Stimulated activated CD8-positive, alpha-beta memory T cell treated with anti-CD3 and anti-CD28 coated beads, Interleukin-7, amount 100 ng/mL, for 1 hour (primary cell): ENCODE measurements at places on chromosomes 2 and 18.

DNA sequence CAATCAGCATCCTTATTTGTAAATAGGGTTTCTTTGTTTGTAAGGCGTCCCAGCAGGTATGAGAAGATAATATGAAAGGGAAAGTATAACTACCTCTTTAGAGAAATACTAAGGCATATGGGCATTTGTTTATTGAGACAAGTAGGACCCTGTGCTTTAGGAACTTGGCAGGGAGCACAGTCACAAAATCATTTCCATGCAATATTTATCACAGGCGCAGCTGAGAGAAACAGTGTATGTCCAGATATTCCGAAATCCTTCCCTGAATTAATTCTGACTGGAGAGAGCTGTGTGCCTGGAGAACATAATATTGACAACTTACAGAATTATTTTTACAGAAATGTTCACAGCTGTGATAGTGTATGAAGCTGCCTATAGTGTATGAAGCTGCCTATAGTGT is 416.7 kb downstream of the THSD7B start:
- DNase-seq = no peak

GRCh38 chr2:137776697-137777096 is 187.6 kb upstream of the HNMT start:
- DNase-seq = no peak

GRCh38 chr18:22946217-22946616 is 13.1 kb downstream of the RBBP8 start:
- DNase-seq = no peak

GRCh38 chr18:55227771-55228170 is 268.5 kb upstream of the CCDC68 start:
- no peak for DNase-seq

- no peak for DNase-seq
Observed at GRCh38 chr2:40325116-40325515, 126.8 kb downstream of the SLC8A1 start.

GRCh38 chr2:218400167-218400929 is 680 bp downstream of the CTDSP1 start:
- DNase-seq = no peak

DNA sequence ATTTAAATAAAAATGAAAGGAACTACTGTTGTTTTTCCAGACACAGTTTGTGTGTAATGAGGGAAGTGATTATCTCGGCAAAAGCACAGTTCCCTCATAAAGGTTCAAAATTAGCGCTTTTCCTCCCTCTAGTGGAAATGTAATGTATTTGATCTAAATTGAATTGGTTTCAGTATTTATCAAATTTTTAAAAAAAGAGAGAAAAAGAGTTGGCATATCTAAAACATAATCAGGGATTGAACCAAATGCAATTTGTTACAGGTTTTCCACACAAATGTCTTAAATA is 37.5 kb downstream of the CMPK2 start:
- DNase-seq = no peak

DNA sequence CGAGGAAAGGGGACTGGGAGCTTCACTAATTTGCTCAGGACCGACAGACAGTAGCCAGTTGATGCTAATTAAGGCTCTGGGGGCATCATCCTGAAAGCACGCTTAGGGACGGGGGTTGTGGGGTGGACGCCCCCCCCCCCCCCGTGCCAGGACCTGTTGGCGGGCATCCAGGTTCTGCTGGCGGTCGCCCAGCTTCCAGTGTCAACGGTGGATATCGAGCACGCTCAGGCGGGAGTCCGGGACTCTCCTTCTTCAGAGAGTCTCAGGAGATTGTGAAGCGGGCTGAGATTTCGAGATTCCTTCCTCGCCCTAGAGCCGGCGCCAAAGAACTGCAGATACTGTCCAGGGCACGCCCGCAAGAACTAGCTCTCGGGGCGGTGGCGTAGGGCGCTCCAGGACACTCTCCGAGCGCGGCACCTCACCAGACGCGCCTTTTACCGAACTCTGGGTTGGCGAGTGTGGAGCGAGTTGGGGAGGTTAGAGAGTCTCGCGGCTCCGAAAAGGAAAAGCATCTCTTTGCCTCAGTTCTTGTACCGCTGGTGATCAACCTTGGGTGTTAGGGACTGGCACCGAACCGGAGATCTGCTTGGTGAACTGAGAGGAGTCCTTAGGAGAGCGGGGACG is 5.6 kb downstream of the RAX start:
- DNase-seq = no peak

- no peak for DNase-seq
Observed at GRCh38 chr2:207337234-207338219, 171.8 kb upstream of the KLF7 start.

DNA sequence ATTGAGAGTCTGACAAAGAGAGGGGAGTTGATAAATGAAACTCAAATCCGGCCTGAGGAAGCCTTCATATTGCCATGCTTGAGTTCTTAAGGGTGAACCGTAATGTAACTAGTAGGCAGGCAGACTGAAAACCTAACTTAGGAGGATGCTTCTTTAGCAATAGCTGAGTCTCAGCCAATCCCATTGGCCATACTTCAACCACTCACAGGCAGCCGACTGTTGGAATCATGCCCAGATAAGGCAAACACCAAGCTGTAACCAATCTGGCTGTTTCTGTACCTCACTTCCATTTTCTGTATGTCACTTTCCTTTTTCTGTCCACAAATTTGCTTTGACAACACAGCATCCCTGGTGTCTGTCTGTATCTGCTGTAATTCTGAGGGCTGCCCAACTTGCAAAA is 39.5 kb downstream of the TPRKB start:
- no peak for DNase-seq
